ENCODE measurements at places on chromosomes 13 and 19.

- no peak for DNase-seq
Measured at GRCh38 chr13:75135325-75135825, 346.6 kb downstream of the TBC1D4 start.

- DNase-seq: no peak
Measured at GRCh38 chr13:72151241-72151640, 284.2 kb upstream of the DACH1 start.

DNA sequence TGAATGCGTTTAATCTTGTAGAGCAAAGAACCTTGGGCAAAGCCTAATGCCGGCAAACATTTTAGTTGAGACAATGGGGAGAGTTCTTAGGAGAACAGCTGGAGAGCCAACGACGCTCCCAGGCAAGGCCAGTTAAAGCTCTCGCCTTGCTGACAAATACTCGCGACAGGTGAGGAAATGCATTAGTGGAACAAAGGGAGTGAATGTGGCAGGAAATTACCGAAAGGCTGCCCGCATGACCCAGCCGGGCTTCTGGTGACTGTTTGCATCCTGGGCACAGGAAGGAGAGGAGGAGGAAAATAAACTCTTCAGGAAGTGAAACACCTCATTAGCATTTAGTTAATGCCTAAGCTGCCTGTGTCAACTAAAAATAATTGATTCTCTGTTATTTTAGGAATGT is 74.6 kb downstream of the SHISA2 start:
- no peak for DNase-seq

- no peak for DNase-seq
Measured at GRCh38 chr19:648305-648704, 8.6 kb downstream of the FGF22 start.

GRCh38 chr19:46979126-46980105 is 40.2 kb upstream of the NPAS1 start:
- no peak for DNase-seq

DNA sequence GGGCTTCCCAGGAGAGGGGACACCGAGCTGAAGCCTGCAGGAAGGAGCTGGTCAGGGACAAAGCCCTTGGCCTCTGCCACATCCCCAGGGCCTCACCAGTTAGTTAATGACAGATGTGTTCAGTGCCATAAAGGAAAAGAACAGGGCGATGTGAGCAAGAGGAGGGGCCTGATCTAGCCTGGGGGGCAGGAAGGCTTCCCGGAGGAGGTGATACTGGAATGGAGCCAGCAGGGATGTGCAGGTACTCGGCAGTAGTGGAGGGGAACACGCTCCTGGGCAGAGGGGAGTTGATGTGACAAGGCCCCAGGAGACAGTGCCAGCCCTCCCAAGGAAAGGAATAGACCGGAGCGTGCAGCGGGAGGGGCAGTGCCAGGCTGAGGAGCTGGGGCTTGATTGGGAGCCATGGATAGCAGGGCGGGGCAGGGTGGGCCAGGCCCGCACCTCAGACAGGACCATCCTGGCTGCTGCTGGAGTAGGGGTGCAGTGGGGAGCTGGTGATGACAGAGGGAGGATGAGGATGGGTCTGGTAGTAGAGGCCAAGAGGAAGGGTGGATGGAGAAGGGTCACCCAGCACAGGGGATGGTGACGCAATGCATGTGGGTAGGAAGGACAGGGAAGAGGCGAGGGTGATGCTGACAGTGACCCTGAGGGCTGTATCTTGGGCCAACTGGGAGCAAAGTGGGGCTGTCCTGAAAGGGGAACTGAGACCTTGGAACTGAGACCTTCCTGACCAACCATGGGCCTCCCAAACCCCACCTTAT is 4.1 kb downstream of the C19orf33 start:
- DNase-seq: no peak

GRCh38 chr19:52992109-52993004 is 21.4 kb upstream of the ERVV-1 start:
- no peak for DNase-seq

GRCh38 chr19:31275068-31275334 is 74.2 kb downstream of the TSHZ3 start:
- DNase-seq: peak; percentile 27

DNA sequence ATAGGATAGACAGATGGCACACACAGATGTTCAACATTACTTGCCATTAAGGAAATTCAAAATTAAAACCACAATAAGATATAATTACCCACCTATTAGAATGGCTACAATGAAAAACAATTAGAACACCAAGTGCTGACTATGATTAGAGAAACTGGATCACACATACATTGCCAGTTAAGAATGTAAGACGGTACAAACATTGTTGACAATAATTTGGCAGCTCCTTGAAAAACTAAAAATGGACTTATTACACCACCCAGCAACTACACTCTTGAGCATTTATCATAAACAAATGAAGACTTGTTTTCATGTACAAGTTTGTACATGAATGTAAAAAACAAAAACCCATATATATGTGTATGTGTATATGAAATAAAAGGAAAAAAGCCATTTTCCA is 13.7 kb downstream of the ZNF461 start:
- no peak for DNase-seq

GRCh38 chr13:100089465-100090032 is 656 bp downstream of the PCCA start:
- DNase-seq: peak; percentile 84

DNA sequence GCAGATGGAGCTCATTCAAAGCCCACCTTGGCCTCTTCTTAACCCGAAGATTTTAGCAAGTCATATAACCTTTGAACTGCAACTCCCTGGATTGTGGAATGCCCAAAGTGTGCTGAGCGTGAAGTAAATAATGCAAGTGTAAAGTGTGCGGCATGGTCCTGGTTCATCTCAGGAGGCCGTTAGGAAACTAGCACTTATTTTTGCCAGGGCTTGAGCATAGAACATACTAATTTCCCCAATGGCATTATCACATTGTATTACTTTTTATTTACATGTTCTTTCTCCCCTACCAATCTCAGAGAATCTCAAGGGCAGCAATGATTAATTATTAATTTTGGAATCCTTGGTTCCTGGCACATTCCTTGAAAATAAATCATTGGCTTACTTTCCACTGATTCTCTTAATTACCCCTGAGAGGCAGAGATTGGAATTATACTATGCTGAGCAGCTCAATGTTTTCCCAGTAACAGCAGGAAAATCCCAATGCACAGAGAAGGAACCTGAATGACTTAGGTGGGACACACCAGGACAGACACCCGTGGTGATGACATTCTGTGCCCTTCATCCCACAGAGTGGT is 128.8 kb upstream of the GJB6 start:
- DNase-seq: no peak
